ENCODE measurements at places on chromosomes 11 and 22. TPM values are rescaled to one million over a fixed set of nuclear protein-coding genes. Genes with fewer than 3 reads are reported as not detected.

Gene PLAAT3
- 22.5 TPM for total RNA-seq

Gene SLC22A12
- not detected for total RNA-seq

Gene NXPE4
- total RNA-seq: not detected

Gene MUC5AC
- total RNA-seq: not detected

Gene ABCC8
- total RNA-seq: not detected

Gene SLC1A2
- under 0.01 TPM for total RNA-seq

Gene ILK
- total RNA-seq: 156 TPM

Gene SLC5A4
- 2.1 TPM for total RNA-seq

Gene PRG3
- not detected for total RNA-seq

All from endothelial cell of coronary artery (primary cell).